ENCODE measurements at places on chromosomes 6 and 20. TPM values are rescaled to one million over a fixed set of nuclear protein-coding genes. Genes with fewer than 3 reads are reported as not detected.

SOBP gene
- total RNA-seq, result 1.0 TPM

PROKR2 gene
- total RNA-seq, result not detected

CTAGE9 gene
- not detected for total RNA-seq

XKR7 gene
- total RNA-seq, result not detected

OR2B6 gene
- total RNA-seq, result not detected

SALL4 gene
- total RNA-seq, result 0.14 TPM
